CD4-positive, alpha-beta memory T cell (primary cell): ENCODE measurements at places on chromosomes 4 and X. TPM values are rescaled to one million over a fixed set of nuclear protein-coding genes. Genes with fewer than 3 reads are reported as not detected.

LDB2 gene
- total RNA-seq: not detected

TLR6 gene
- 7.3 TPM for total RNA-seq

GLRB gene
- not detected for total RNA-seq

TEC gene
- total RNA-seq: 4.2 TPM

FAM47A gene
- not detected for total RNA-seq

DNA sequence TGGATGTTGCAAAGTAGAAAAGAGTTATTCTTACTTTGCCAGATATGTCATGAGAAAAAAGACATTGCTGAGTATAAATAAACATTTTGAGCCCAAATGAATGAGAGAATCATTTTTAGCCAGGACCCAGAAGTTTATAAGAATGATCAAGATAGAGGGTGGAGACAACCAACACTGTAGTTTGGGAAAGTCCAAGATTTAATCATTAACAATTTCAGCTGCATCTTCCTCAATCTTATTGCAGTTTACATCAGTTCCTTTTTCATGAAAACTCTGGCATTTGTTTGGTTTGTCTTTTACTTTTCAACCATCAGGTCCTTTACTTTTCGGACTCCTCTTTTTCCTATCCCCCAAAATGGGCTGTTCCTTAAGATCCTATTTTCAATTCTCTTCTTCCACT lies 645.9 kb downstream of the ANKRD50 start:
- no peak overlapping the region for H3K27ac ChIP-seq
- DNase-seq: no peak
- H3K27me3 ChIP-seq: no peaks in the 10 kb centered on the region
- no peaks in the 10 kb centered on the region for H3K36me3 ChIP-seq
- H3K4me1 ChIP-seq: no peaks in the 10 kb centered on the region
- H3K4me3 ChIP-seq: no peak overlapping the region

DNA sequence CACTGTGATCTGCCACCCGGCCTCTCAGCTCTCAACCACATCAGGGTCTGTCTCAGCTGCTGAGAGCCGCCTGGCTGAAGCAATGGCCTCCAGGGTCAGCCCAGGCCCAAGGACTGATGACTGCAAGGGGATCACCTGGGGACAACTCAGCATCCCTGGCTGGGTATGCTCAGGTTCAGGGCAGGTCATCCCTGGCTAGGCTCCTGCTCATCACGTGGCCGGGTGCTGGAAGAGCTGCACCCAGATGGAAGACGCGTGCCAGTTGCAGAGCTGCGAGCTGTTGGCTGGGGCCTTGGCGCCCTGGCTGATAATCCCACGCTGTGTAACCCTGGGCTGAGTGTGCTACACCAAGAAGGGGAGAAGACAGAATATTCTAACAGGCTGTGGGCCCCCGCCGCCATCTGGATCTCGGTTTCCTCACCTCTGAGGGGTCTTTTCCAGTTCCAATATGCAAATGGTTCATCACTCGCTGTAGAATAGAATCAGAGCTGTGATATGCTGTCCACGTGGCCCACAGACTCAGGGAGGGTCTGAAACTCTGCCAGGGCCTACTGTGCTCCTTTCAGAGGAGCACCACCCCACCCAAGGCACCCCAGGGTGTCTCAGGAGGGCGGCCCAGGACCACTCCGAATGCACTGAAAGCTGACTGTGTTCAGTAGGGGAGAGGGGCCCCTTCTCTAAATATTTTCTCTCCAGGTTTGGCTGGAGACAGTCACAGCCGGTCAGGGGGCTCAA lies 338.8 kb downstream of the BCOR start:
- H3K36me3 ChIP-seq: no peaks in the 10 kb centered on the region
- H3K27me3 ChIP-seq: no peaks in the 10 kb centered on the region
- no peak for DNase-seq
- no peak overlapping the region for H3K27ac ChIP-seq
- no peak overlapping the region for H3K4me3 ChIP-seq

- H3K27ac ChIP-seq: no peak overlapping the region
- H3K4me3 ChIP-seq: no peak overlapping the region
- H3K27me3 ChIP-seq: no peaks in the 10 kb centered on the region
- H3K4me1 ChIP-seq: no peaks in the 10 kb centered on the region
- H3K36me3 ChIP-seq: no peaks in the 10 kb centered on the region
These were observed 4.3 kb downstream of the CXCL9 start for GRCh38 chr4:76003035-76003434.

DNA sequence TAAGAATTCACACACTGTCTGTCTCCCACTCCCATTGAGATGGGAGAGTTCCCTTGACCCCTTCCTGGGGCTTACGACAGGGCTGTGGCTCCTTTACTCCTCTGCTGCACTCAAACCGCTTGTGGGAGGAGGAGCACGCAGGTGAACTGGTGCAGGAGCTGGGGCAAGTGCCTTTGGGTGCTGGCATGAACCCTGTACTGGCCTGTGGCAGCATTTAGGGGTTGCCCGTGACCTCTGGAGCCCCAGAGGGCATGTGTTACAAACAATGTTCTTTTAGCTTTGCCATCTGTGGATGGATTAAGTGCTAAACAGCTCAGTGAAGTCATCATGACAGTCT lies 21.8 kb upstream of the FTHL17 start:
- H3K4me3 ChIP-seq: no peak overlapping the region
- no peaks in the 10 kb centered on the region for H3K36me3 ChIP-seq
- no peaks in the 10 kb centered on the region for H3K4me1 ChIP-seq
- H3K27me3 ChIP-seq: no peaks in the 10 kb centered on the region
- DNase-seq: no peak

- no peaks in the 10 kb centered on the region for H3K27me3 ChIP-seq
- no peak overlapping the region for H3K27ac ChIP-seq
- no peak for DNase-seq
- H3K4me1 ChIP-seq: no peaks in the 10 kb centered on the region
- H3K36me3 ChIP-seq: no peaks in the 10 kb centered on the region
- no peak overlapping the region for H3K4me3 ChIP-seq
These were observed 107.1 kb downstream of the NR3C2 start for GRCh38 chr4:148335133-148335532.

GRCh38 chrX:41085512-41085877 lies 250 bp downstream of the USP9X start:
- no peak overlapping the region for H3K4me3 ChIP-seq
- peak; percentile 87 for DNase-seq
- peaks cover 32% of the 10 kb centered on the region for H3K4me1 ChIP-seq
- H3K27me3 ChIP-seq: no peaks in the 10 kb centered on the region
- no peaks in the 10 kb centered on the region for H3K36me3 ChIP-seq

DNA sequence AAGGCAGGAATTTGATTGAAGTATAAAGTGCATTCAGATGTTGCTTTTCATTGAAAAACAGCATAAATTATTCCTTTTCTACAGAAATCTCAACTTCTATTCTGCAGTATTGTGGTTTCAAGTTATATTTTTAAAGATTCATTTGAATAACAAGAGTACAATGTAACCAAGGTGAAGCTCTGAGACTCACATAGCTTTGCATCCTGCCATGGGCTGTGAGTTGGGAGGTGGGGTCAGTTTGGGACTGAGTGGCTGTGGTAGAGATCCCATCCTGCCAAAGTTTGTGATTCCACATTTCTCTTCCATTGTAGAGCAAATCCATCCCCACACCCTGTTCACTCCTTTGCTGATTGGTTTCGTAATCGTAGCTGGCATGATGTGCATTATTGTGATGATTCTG lies 69.2 kb downstream of the KIT start:
- H3K36me3 ChIP-seq: no peaks in the 10 kb centered on the region
- no peaks in the 10 kb centered on the region for H3K27me3 ChIP-seq
- no peak overlapping the region for H3K4me3 ChIP-seq
- no peak for DNase-seq

DNA sequence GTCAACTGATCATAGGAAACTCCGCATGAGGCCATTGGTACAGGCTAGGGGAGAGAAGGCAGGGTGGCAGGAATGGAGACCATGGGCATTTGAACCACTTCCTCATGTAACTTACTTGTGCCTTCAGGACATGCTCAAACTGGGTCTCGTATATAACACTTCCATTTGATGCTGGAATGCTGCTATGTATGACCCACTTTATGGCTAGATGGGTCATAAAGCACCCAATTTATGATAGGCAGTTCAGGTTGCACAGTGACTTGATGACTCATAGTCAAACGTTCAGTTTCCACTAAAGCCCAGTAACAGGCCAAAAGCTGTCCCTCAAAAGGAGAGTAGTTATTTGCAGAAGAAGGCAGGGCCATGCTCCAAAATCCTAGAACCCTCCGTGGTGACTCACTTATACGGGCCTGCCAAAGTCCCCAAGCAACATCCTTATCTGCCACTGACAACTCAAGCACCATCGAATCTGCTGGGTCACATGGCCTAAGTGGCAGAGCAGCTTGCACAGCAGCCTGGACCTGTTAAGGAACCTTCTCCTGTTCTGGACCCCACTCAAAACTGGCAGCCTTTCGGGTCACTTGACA lies 236.4 kb downstream of the ZC4H2 start:
- H3K4me1 ChIP-seq: no peaks in the 10 kb centered on the region
- H3K27me3 ChIP-seq: no peaks in the 10 kb centered on the region
- H3K36me3 ChIP-seq: no peaks in the 10 kb centered on the region
- no peak overlapping the region for H3K27ac ChIP-seq
- H3K4me3 ChIP-seq: no peak overlapping the region
- DNase-seq: no peak

GRCh38 chr4:113223001-113223400 lies 173.5 kb downstream of the ANK2 start:
- H3K36me3 ChIP-seq: no peaks in the 10 kb centered on the region
- no peaks in the 10 kb centered on the region for H3K27me3 ChIP-seq
- H3K4me1 ChIP-seq: no peaks in the 10 kb centered on the region
- H3K4me3 ChIP-seq: no peak overlapping the region
- no peak overlapping the region for H3K27ac ChIP-seq
- DNase-seq: no peak

DNA sequence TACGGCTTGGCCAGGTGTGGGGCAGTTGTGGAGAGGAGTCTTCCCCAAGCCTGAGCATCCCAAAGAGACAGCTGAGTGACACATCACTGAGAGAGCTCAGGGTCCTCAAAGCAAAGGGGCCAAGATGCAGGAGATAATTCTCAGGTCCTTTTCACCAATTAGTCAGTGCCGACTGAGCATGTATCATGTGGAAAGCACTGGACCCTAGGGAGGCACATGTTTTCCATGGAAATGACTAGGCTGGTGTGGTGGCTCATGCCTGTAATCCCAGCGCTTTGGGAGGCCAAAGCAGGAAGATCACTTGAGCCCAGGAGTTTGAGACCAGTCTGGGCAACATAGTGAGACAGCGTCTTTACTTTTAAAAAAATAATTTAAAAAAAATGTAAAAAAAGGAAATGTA lies 67.3 kb upstream of the PRPS1 start:
- no peaks in the 10 kb centered on the region for H3K27me3 ChIP-seq
- H3K27ac ChIP-seq: no peak overlapping the region
- no peaks in the 10 kb centered on the region for H3K36me3 ChIP-seq
- no peak overlapping the region for H3K4me3 ChIP-seq

GRCh38 chr4:124090021-124090420 lies 622.5 kb downstream of the ANKRD50 start:
- no peak overlapping the region for H3K27ac ChIP-seq
- no peak overlapping the region for H3K4me3 ChIP-seq
- no peaks in the 10 kb centered on the region for H3K27me3 ChIP-seq
- H3K36me3 ChIP-seq: no peaks in the 10 kb centered on the region

DNA sequence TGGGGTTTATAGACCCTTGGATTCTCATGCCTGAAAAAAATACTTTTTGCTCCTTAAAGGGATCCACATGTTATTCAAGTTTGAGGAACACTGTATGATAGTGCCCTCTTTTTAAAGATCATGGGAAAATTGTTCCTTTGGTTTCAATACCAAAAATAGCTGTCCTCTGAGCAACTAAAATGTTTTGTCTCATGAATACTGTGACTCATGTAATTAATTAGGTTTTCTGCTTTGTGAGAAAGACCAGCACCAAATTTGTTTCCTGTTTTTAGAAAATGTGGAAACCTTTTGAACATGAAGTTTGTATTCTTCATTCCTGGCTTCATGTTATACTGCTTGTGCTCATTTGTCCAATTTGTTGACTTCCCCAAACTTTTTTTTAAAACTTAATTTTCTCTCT lies 127.6 kb upstream of the SH3RF1 start:
- no peaks in the 10 kb centered on the region for H3K4me1 ChIP-seq
- DNase-seq: no peak
- H3K36me3 ChIP-seq: no peaks in the 10 kb centered on the region
- H3K27me3 ChIP-seq: no peaks in the 10 kb centered on the region
- no peak overlapping the region for H3K27ac ChIP-seq

DNA sequence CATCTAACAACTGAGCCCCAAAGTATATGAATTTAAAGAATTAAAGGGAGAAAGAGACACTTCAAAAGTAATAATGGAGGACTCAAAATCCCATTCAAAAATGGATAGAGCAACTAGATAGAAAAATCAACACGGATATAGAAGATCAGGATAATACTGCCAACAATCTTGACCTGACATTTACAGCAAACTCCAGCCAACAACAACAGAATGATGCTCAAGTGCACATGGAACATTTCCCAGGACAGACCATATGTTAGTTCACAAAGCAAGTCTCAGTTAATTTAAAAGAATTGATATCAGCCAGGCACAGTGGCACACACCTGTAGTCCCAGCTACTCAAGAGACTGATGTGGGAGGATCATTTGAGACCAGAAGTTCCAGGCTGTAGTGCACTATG lies 72.0 kb upstream of the SMARCAD1 start:
- H3K27me3 ChIP-seq: no peaks in the 10 kb centered on the region
- H3K4me3 ChIP-seq: no peak overlapping the region
- DNase-seq: no peak

DNA sequence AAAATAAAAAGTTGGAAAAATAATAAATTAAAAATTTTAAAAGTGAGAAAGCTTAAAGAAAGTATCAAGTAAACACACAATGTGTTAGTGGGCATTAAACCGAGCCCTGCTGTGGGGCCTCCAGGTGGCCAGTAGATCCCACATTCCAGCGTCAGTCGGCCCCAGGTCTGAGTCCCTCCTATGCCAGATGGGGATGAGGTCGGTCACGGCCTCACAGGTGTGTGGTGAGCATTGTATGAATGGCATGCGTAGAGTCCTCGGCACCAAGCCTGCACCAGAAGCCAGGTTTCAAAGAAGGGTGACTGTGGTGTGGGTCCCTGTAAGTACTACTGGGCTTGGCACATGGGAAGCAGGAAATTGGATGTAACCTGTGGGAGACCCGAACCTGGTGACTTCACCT lies 75.6 kb upstream of the MSX1 start:
- no peak overlapping the region for H3K27ac ChIP-seq
- no peak for DNase-seq
- no peaks in the 10 kb centered on the region for H3K4me1 ChIP-seq
- no peaks in the 10 kb centered on the region for H3K36me3 ChIP-seq
- no peaks in the 10 kb centered on the region for H3K27me3 ChIP-seq
- H3K4me3 ChIP-seq: no peak overlapping the region

GRCh38 chrX:119105826-119106225 lies 21.8 kb downstream of the KIAA1210 start:
- H3K4me1 ChIP-seq: no peaks in the 10 kb centered on the region
- no peak for DNase-seq
- no peak overlapping the region for H3K4me3 ChIP-seq
- H3K27me3 ChIP-seq: no peaks in the 10 kb centered on the region
- H3K36me3 ChIP-seq: no peaks in the 10 kb centered on the region

GRCh38 chr4:123417813-123418212 lies 21.2 kb downstream of the SPRY1 start:
- no peak overlapping the region for H3K4me3 ChIP-seq
- H3K4me1 ChIP-seq: peaks cover 11% of the 10 kb centered on the region
- H3K27me3 ChIP-seq: no peaks in the 10 kb centered on the region
- DNase-seq: no peak
